CD4-positive, alpha-beta T cell (primary cell): ENCODE measurements at places on chromosomes 16 and 17.

DNA sequence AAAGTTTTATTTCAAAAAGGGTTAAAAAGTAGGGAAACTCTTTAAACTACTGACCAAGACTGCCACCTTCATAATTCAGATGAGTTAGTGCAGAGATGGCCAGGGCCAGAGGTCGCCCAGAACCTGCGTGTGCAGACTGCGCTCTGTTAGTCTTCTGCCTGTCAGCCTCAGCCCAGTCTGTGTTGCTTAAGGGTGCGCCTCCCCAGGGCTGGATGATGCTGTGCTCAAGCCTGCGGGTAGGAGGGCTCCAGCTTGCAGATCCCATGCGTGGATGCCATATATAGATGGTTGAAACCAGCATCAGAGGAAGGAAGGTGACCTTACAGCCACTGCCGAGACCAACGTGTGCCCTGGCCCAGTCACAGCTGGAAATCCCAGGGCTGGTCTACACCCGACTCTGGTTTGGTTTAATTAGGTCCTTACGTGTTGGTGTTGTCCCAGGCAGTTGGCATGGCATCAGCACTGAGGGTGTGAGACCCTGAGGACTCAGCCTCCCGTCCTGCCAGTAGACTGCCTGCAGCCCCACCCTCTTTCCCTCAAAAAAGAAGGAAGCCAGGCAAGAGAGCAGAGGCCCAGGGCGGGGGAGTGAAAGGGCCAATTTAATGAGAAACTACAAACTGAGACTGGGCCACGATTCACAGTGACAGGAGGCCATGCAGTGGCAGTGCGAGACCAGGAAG is 27.7 kb downstream of the CDIP1 start:
- DNase-seq = peak; percentile 24

DNA sequence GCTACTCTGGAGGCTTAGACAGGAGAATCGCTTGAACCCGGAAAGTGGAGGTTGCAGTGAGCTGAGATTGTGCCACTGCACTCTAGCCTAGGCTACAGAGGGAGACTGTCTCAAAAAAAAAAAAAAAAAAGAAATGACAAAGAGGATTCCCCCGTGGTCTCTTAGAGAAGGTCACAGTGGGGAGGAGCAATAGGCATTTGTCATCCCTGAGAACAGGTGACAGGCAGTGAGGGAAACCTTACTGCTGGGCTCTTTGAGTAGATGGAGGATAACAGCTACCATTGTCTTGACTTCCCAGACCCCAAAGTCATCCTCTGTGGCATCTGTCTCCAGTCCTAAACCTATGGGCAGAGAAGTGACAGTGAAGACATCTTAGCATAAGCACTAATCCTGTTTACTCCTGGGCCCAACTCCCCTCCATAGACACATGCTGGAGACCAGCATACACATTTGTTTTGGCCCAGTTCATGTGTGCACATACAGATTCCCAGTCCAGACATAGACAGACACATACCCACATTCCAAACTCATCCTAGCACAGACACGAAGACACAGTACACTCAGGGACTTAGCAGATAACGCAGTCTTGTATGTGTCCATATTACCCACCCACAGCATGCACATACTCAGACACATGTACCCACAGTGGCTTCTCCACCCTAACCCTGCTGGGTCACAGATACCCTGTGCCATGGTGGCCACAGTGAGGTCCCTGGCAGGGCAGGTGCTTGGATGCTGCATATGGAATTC is 2.7 kb downstream of the ESRP2 start:
- DNase-seq = no peak

DNA sequence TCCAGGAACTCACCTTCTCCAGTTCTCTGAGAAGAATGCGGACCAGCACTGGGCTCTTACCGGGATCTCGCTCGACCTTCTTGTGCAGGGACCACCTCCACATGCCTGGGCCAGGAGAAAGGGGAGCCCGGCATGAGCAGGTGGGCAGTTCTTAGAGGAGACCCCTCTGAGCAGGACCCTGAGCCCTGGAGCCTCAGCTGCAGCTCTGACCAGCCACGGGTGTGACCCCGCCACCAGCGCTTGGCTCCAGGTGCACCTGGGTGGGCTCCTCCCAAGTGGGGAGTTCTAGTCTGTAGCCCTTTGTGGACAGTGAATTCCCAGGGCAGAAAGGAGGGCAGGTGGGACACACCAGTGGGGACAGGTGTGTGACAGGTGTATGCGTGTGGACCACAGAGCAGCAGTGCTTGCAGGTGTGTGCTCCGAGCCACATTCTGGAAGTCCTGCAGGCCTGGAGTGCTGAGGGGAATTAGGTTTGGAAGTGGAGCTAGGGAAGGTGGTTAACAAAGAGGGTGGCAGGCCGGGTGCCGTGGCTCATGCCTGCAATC is 28.9 kb downstream of the PIK3R6 start:
- no peak for DNase-seq

DNA sequence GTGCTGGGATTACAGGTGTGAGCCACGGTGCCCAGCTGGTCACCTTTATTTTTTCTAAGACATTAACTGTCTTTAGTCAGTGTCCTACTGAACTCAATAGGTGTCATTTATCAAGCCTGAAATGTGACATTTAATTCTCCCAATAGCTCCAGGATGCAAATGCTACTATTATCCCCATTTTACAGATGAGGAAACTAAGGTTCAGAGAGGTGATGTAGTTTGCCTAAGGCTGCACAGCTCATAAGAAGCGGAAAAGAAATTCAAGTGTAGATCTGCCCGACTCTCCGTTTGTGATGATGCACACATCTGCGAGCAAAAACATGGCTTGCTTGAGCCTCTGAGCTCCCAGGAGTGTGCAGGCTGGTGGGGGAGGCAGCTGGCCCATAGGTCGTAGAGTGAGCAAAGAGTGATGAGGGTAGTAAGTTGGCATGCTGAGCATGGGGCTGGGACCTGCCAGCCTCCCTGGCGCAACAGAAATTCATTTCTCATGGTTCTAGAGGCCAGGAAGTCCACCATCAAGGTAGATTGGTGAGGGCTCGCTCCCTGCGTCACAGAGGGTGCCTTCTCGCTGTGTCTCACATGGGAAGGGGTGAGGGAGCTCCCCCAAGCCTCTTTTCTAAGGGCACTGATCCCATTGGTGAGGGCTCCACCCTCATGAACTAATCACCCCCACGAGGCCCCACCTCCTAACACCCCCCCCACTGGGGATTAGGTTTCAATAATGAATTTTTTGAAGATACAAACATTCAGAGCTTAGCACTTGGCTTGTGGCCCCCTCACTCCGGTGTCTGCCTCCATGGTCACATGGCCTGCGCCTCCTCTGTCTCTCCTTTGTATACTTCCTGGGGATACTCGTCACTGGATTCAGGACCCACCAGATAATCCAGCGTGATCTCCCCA is 141.5 kb upstream of the PLCG2 start:
- no peak for DNase-seq

- DNase-seq = no peak
These were observed at the start of gene ZG16 for GRCh38 chr16:29777576-29778350. Gene ZG16, plus strand, starts transcription at chr16:29778256. Its CDS starts 1,011 bp downstream, at chr16:29779267.

DNA sequence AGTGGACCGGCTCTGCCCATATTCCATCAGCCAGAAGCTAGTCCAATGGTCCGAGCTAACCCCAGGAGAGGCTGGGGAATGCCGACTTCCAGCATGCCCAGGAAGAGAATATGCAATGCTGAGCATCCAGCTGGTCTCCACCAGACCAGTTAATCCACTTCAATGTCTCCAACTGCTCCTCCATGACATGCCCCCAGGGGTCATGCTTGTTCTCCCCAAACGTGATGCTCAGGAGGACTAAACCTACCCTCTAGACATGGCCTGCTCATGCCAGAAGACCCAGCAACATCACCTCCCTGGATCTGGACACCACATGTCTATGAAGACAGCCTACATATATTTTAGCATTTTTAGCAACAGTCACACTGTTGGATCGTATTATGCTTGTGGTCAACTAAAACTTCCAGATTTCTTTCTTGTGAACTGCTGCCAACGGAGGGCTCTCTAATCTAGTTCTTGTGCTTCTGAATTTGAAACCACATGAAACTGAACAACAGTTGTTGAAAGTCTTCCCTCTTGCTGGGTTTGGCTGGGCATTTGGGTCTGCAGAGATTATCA is 245.1 kb downstream of the SOX9 start:
- DNase-seq = no peak

DNA sequence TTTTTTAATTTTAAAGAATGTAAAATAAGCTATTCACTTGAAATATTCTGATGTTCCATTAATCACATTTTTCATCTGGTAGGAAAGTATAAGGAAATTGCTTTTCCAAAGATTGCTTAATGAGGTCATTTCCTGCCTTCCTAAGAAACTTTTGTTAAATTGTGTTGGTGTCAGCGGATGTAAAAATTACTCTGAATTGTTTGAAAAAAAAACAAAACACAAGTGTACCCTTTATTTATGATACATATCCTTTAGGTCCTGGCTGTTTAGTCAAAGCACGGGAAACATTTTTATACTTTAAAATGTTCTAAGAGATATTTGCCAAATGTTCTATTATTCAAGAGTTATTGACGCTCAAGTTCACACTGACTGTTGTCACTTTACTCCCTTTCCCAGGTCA is 1357.4 kb upstream of the GOT2 start:
- DNase-seq = no peak

DNA sequence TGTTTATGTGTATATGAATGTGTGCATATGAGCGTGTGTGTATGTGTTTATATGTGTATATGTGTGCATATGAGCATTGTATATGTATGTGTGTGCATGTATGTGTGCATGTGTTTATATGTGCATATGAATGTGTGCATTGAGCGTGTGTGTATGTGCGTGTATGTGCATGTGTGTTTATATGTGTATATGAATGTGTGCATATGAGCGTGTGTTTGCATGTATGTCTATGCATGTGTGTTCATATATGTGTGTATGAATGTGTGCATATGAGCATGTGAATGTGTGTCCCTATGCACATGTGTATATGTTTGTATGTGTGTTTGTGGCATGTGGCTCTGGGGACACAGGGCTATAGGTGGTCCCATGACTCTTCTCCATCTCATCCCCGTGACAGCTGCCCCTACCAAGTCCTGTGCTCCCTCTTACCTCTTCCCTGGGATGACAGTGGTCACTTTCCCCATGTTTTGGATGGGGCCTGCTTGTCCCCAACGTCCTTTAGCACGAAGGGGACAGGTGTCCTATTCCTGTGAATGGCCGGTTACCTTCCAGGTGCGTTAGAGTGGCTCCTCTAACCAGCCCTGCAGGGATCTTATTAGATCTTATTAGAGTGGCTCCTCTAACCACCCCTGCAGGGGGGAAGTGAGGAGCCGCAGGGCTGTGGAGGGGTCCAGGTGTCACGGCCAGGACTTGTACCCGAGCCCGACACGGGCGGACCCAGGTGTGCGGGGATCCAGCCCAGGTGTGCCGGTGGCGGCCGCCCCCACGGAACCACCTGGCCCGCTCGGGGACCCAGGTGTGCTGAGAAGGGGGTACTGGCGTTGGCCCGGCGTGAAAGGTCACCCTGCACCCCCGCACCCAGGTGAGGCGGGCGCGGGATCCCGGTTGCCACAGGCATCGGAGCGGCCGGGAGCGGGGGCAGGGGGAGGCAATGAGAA is 105.6 kb downstream of the SEC14L1 start:
- no peak for DNase-seq

GRCh38 chr16:2505695-2506094 is 8.1 kb upstream of the ATP6V0C start:
- no peak for DNase-seq

DNA sequence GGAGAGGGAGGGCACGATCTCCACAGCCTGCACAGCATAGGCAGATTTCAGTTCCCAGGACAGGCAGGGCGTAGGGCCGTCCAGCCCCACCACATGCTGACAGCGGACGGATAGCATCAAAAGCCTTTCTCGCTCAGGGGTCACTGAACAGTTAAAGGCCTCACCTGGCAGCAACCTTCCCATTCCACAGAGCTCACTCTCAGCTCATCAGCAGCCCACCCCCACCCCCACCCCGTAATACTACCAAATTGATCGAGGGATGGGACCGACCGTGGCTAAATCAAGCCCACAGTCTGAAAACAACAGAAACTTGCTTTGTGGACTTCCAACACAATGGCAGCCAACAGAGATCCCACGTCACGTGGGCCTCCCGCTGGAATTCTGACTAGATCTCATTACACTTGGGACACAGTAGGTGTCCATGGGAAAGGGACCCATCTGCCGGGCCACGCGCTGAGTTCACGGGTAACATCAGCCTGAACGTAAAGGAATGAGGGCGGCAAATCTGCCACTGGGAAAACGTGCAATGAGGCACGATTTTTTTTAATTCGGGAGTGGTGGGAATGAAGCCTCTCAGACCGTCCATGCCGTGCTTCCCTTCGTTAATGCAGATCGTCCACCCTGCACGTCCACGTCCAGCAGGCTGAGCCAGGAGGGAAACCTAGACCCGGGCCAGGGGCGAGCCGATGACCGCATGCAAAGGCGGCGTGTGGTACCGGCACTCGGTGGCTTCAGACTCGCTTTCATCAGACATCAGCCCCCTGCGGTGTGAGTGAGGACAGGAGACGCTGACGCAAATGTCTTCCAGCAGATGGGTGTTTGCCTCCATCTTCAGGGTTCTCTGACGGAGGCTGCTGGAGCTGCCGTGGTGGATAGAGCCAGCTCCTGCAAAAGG is 92.1 kb downstream of the TBC1D16 start:
- no peak for DNase-seq
